ENCODE measurements at places on chromosomes 4 and X.

DNA sequence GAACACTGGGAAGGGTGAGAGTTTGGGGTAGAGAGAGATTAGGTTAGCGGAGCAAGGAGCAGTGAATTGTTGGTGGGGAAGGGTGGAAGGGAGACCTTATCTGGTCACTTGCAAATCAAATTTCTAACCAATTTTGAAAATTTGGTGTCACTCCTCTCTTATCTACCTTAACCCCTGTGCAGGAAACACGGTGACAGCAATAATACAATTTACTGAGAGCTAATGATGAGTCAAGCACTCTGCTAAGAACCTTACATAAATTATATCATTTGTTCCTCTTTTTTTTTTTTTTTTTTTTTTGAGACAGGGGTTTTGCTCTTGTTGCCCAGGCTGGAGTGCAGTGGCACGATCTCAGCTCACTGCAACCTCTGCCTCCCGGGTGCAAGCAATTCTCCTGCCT is 116.4 kb downstream of the C4orf51 start:
- DNase-seq = no peak

GRCh38 chr4:67103001-67103747 is 442.1 kb downstream of the CENPC start:
- DNase-seq = no peak

DNA sequence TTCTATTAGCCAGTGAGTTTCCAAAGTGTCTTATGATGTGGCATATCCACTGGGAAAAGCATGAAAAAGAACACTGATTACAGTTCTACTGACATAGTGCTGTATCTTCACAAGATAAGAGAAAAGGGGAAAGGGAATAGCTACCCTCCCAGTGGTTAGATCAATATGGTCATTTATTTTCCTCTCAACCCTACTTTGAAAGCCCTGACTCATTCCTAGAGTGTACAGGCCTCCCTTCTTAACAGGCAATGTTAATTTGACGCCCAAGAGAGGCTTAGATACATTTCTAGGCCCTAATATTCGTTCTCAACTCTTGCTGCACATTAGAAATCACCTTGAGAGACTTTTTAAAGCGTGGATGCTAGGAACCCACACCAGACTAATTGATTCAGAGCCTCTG is 20.4 kb upstream of the BRS3 start:
- no peak for DNase-seq

GRCh38 chrX:139924696-139925095 is 8.2 kb downstream of the ATP11C start:
- no peak for DNase-seq

DNA sequence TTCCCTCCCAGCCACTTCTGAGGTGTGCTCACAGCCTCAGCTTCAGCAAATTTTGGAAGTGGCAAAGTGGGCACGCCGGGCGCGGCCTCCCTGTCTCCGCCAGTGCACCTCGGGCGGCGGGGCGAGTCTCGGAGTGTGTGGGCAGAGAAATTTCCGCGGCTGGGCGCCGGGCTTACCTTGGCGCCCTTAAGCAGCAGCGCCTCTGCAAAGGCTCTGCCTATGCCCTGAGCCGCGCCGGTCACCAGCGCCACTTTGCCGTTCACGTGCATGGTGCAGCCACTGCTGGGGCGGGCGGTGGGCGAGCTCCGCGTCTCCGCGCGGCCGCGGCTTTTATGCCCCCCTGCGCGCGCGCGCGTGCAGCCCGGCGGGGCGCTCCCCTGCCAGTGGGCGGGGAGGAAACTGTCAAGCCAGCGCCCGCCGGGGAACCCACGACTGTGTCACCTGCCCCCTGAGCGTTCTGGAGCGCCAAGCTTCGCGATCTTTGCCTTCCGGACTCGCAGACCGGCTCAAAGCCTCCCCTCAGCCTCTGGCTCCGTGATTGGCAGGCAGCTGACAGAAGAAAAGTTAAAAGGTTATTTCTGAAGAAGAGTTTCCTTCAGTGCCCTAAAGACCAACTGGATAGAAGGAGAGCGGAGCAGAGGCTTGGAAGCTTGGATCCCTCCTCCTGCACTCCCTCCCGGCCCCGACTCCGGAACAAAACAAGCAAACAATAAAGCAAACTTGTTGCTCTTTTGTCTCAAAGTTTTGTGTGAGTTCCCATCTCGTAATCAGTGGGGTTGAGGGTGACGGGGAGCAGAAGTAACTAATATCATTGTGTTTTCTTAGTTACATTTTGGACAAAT is at the start of gene HPGD:
TSS of gene HPGD (minus strand) at position 306 of the 842 bp plus-strand sequence. CDS start at position 269, 37 bp downstream.
- DNase-seq = peak; percentile 61

DNA sequence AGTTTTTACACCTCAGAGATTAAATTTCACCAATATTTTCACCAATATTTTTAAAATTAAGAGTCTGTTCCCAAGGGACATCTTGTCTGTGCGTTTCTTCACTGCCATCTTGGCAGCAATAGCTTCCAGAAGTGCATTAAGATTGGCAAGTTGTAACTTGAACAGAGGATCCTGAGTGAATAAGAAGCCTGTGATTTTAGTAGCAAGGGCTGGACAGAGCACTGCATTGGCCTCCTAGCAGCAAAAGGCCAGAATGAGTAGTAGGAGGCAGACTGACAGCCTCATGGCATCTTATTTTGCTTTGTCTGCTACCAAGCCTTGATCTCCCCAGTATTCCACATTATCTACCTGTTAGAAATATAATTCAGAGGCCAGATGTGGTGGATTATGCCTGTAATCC is 138.4 kb downstream of the CPE start:
- DNase-seq = no peak

DNA sequence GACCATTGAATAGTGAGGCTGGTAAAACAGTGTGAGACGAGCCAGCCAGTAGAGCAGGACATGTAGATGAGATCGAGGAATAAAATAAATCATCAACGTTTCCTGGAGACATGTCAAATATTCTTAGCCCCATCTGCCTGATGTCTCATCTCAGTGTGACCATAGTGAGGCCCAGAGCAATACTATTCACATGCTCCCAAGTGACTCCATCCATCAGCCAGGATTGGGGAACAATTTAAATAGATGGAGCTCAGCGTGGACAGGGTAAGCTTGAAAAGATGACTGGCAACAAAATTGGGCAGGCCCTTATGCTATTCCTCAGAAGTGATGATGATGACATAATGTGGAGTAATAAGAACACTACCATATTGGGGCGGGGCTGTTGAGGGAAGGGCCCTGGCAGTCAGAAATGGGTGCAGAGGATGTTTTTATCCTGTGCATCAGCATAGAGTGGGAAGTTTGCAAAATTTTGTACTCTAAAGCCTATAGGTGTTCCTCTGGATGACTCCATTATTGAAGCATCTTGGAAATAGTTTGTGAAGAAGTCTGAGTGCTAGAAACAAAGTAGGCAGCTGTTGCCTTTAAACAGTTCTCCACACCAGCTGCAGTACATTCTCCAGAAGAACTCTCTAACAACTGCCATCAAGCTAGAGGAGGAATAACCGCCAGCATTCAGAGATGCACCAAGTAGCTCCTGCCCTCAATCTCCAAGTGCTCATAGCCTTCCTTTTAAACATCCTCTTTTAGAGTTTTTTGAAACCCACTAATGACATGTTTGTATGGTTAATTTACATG is 333.0 kb downstream of the DCHS2 start:
- DNase-seq = no peak

DNA sequence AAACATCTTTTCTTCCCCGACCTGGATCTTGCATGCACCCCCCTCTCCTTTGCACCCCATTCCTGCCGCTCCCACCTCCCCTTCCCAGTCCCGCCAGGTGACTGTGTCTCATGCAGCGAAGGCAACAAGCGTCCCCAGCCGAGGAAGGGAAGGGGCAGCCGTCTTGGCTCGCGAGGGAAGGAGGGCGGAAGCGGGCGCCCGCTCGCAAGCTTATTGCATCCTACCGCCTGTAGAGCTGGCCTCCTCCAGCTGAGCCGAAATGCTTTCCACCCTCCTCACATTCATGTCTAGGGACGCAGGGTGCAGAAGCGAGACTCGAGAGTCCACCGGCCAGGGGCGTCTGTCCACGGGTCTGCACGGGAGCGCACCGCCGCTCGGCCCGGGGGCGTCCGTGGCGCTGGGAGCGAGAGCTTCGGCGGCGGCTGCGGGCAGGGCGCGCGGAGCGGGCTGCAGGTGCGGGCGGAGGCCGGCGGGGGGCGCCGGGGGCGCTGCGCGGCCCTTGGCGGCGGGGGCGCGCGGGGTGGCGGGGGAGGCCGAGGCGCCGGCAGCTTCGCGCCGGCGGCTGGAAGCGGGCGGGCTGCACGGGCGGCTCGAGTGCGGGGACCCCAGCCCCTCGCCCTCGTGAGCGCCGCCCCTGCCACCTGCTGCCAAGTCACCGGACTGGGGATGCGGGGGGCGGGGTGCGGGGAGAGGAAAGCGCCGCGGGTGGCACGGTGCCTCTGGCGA is at the start of gene KCNIP4:
TSS of gene KCNIP4 (minus strand) at position 426 of the 726 bp plus-strand sequence.
- peak; percentile 93 for DNase-seq

- DNase-seq = no peak
These were observed 1.0 kb upstream of the PIN4 start for GRCh38 chrX:72180539-72180938.

DNA sequence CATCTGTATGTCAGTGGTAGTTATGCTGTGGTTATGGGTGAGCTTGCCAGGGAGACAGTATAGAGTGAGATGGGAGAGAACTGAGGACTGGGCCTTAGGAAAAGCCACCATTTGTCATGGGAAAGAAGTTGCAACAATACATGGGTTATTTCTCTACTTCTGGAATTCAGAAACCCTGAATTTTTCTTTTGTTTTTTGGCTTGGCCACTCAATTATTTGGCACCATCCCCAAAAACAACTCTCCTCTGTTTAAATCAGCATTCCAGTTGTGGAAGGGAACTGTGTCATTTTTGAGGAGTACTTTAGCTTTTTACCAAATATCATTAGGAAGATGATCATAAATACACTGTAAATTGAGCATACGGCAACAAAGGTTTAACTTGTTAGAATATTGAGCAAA is 41.1 kb upstream of the ACSL4 start:
- no peak for DNase-seq

DNA sequence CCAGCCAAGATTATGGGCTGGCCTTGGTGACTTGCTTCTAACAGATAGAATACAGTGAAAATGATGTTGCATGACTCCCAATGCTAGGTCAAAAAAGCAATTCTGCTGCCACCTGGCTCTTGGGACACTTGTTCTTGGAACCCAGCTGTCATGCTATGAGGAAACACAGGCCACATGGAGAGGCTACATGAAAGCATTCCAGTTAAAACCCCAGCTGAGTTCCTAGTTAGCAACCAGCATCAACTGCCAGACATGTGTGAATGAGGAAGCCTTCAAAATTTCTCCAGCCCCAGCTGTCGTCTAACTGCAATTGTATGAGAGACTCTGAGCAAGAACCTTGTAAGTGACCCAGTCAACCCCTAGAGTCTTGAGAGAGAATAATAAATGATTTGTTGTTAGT is 105.2 kb upstream of the FGF16 start:
- DNase-seq = no peak

GRCh38 chrX:15737959-15738902 is at the start of gene CA5B:
Gene CA5B, plus strand, starts transcription at chrX:15738270. Its CDS starts 11,754 bp downstream, at chrX:15750024.
- peak; percentile 92 for DNase-seq

DNA sequence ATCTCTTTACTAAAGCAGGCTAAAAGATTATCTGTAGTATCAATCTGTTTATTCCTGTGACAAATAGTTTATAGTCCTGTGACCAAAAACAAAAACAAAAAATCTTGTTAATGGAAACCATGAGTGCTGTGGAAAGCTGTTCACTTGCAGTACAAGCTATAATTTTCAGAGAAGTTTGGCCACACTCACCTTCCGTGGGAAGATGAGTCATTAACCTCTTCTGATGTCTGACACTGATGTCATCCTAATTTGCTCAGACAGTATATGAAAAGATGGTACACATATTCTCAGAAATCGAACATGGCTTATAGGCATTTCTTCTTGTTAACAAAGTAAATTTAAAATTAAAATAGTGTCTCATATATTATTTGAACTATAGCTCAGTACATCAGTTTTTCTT is 19.9 kb upstream of the ENPP6 start:
- DNase-seq = no peak

- no peak for DNase-seq
These were observed 5.7 kb upstream of the MSANTD1 start for GRCh38 chr4:3243136-3243780.

GRCh38 chrX:83160096-83160495 is 348.0 kb upstream of the POU3F4 start:
- DNase-seq = no peak

GRCh38 chr4:85748654-85749053 is 273.7 kb downstream of the ARHGAP24 start:
- no peak for DNase-seq

DNA sequence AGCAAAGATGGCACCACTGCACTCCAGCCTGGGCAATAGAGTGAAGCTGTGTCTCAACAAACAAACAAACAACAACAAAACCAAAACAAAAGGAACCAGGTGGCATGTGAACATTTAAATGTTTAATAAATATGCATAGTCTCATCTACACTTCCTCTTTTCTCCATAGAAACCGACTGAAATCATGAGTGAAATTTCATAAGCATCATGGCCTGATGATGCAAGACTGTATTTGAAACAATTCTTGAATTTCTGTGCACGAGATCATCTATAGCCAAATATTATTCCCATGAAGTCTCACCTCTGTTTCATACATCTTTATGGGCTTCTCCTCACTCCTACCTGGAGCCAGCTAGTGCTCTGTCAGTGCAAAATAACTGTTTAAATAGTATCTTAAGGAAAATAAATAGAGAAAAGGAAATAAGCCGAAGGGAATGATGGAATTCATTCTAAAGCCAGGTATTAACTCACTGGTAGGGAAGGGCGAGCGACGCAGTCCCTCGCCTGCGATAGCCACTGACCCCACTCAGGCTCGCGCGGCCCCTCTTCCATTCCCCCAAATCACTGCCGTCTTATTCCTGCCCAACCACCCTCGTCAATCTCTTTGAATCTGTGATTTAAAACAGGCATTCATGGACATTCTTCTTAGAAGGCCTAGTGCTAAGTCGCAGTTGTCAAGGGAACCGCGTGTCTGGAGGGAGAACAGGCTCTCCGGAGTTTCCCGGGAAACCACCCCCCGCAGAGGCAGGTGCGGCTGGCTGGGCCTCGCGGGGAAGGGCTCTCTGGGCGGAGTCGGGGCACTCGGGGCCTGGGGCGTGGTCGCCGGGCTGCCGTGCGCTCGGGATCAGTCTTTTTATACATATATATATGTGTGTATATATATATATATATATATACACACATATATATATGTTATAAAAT is 52.4 kb upstream of the TRIM2 start:
- DNase-seq = peak; percentile 91

- DNase-seq = no peak
These were observed 44.2 kb downstream of the CLDN34 start for GRCh38 chrX:10011261-10011931.

DNA sequence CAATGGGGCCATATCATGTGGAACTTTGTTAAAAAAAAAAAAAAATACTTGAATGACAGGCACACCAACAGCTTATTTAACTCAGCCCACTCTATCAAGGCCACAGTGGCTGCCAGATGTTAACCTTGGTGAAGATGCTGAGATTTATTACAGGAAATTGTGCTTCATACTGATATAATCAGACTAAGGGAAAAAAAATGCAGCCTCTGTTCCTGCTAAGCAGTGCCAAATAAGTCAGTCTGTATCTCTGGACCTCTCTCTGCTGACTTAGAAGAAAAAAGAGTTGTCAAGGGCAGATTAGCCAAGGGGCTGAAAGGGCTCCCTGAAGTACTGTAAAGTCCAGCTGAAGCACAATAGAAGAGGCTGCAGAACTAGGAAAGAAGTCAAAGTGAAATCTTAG is 677.7 kb upstream of the HTR2C start:
- DNase-seq = no peak

GRCh38 chrX:24702362-24703184 is 8.9 kb downstream of the POLA1 start:
- no peak for DNase-seq

Data from D341Med (cell line).